ENCODE measurements at places on chromosomes 1 and 21. TPM values are rescaled to one million over a fixed set of nuclear protein-coding genes. Genes with fewer than 3 reads are reported as not detected.

The LMOD1 gene
- total RNA-seq: 70.1 TPM

The FCRL5 gene
- total RNA-seq: 6.3 TPM

The OR14A2 gene
- total RNA-seq: not detected

The AMY1A gene
- not detected for total RNA-seq

The MROH9 gene
- total RNA-seq: not detected

DNA sequence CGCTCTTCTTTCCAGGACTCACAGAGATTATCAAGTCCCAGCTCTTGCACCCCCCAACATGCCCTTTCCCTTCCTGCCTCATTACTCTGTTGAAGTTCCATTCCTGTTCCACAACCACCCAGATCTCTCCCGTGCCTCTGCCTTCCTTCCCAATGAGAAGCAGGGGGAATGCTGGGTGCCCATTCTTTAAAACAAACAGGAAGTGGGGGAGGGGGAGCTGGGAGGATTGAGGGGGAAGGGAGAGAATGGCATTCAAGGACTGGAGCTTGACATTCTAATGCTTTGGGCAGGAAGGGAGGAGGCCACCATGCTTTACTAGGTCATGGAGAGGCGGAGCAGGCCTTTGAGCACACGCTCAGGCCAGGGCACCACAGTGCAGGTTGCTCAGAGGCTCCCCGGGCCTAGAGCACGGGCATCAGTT, 150.3 kb upstream of the IRF2BP2 start:
- no peak overlapping the region for H3K27ac ChIP-seq
- H3K4me3 ChIP-seq: no peak overlapping the region
- no peak for DNase-seq
- H3K36me3 ChIP-seq: no peaks in the 10 kb centered on the region
- H3K27me3 ChIP-seq: no peaks in the 10 kb centered on the region
- no peaks in the 10 kb centered on the region for H3K4me1 ChIP-seq

- H3K27me3 ChIP-seq: no peaks in the 10 kb centered on the region
- peak overlapping the region; percentile 92 for H3K27ac ChIP-seq
- peaks cover 9% of the 10 kb centered on the region for H3K4me1 ChIP-seq
- H3K36me3 ChIP-seq: no peaks in the 10 kb centered on the region
- DNase-seq: no peak
Measured at GRCh38 chr1:201469645-201470074, 672 bp upstream of the PHLDA3 start.

DNA sequence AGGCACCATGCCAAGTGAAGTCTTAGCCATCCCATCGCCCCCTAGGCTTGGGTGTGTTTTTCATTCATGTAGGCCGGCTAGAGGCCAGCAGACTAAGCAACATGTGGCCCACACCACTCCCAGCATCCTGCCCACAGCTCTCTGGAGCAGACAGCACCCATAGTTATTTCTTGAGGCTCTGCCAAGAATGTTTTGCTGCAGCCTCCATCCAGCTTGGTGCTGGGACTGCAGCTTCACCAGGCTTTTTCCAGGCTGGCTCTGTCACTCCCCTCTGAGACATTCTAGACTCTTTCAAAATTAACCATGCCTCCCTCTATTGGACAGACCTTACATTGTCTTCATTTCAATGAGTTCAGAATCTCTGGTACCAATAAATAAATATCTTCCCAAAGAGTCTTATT, 104.2 kb downstream of the DUSP10 start:
- no peak overlapping the region for H3K4me3 ChIP-seq
- H3K27me3 ChIP-seq: no peaks in the 10 kb centered on the region
- H3K27ac ChIP-seq: no peak overlapping the region
- no peaks in the 10 kb centered on the region for H3K36me3 ChIP-seq

DNA sequence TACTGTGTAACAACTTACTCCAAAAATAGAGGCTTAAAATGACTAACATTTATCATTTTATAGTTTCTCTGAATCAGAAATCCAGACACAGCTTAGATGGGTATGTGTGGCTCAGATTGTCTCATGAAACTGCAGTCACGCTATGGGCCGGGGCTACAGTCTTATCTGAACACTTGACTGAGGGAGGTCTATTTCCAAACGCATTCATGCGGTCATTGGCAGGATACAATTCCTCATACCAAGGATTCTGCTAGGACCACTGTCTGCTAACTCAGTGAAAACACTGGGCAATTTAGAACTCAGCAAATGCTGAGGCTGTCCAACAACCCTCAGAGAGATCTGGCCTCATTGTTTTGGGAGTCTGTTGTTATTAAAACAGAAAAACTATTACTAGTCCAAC, 178.6 kb downstream of the TBX15 start:
- H3K4me1 ChIP-seq: no peaks in the 10 kb centered on the region
- H3K36me3 ChIP-seq: no peaks in the 10 kb centered on the region
- DNase-seq: no peak
- H3K4me3 ChIP-seq: no peak overlapping the region
- no peaks in the 10 kb centered on the region for H3K27me3 ChIP-seq

GRCh38 chr1:33805988-33806387, 57.9 kb upstream of the HMGB4 start:
- H3K27me3 ChIP-seq: no peaks in the 10 kb centered on the region
- no peak for DNase-seq
- no peaks in the 10 kb centered on the region for H3K36me3 ChIP-seq

GRCh38 chr1:173420330-173420806, 56.8 kb upstream of the PRDX6 start:
- DNase-seq: peak; percentile 74

GRCh38 chr1:239722035-239722434, 335.7 kb downstream of the CHRM3 start:
- no peak overlapping the region for H3K4me3 ChIP-seq
- DNase-seq: no peak
- H3K36me3 ChIP-seq: no peaks in the 10 kb centered on the region
- H3K27ac ChIP-seq: no peak overlapping the region
- peaks cover 6% of the 10 kb centered on the region for H3K4me1 ChIP-seq
- no peaks in the 10 kb centered on the region for H3K27me3 ChIP-seq

All from Peyer's patch (tissue), 4 donors.